M059J (cell line): ENCODE measurements at places on chromosomes 4 and X.

DNA sequence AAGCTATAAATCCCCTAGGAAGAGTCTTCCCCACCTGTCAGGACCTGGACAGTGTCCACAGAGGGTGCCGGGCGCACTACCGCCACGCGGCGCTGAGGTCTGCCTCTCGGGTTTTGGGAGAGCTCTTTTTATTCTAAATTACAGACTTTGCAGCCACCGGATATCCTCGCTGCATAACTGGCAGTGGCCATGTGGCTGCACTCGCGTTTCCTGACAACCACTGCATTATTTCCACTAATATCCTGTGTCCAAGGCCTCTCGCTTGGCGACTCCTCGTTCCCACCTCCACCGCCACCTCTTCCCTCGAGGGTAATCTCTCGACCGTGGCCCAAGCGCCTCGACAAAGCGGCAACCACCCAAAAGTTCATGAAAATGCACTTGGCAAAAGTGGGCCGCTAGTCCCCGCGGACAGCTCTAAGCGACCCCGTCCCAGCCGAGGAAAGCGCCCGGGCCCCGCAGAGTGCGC is 512 bp upstream of the TMEM131L start:
- DNase-seq: peak; percentile 67

DNA sequence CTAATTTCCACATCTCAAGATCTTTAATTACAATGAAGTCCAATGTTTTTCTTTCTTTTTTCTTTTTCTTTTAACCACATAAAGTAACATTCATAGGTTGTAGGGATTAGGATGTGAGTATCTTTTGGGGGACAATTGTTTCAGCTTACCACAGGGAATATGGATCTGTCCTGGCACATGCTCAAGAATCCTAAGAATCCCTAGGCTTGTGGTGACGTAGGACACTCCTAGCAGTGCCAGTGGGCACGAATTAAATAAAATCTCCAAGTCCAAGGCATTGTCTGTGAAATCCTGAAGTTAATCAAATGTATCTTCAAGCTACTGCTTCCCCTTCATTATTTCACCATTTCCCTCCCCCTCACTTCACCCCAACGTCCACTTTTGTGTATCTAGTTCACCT is 2.6 kb upstream of the LAS1L start:
- DNase-seq: peak; percentile 59

DNA sequence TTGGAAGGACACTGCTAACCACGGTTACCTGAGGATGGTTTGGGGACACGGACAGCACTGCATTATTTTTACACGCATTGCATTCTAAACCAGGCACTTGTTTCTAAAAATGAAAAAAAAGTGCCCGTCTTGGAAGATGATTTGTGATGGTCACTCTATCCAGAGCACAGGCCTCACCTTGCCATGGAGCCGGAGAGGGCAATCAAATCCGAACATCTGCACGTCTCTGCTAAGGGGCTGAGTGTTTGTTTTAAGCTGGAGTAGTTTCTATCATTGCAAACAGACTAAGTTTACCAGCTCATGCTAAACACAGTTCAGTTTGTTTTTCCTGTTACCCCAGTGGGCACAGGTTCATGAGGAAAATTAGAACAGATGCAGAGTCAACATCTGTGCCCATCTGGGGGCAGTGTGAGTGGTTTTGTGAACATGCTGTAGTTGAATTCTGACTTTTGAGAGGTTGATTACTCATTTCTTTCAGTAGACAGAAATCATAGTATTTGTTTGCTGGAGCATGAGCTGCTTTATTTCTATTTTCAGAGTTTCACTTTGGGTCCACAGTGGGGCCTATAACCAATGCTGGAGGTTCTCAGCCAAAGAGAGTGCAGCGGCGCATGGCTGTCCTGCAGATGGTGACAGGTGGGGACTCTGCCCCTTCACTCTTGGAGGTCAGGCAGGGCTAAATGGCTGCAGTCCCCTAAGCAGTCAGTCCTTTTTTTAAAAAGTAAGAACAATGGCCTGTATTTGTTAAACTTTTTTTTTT is 65.4 kb upstream of the ENPP6 start:
- no peak for DNase-seq

- no peak for DNase-seq
Measured at GRCh38 chr4:15500701-15501100, 31.0 kb downstream of the CC2D2A start.

- DNase-seq: no peak
Measured at GRCh38 chr4:98482503-98482846, 175.9 kb downstream of the TSPAN5 start.

GRCh38 chr4:142242156-142242555 is 603.9 kb downstream of the INPP4B start:
- no peak for DNase-seq

- peak; percentile 72 for DNase-seq
Measured at GRCh38 chrX:24647257-24648058, at the start of gene PCYT1B. Gene PCYT1B, minus strand, starts transcription at chrX:24647347. Its CDS starts 242 bp downstream, at chrX:24647105.

DNA sequence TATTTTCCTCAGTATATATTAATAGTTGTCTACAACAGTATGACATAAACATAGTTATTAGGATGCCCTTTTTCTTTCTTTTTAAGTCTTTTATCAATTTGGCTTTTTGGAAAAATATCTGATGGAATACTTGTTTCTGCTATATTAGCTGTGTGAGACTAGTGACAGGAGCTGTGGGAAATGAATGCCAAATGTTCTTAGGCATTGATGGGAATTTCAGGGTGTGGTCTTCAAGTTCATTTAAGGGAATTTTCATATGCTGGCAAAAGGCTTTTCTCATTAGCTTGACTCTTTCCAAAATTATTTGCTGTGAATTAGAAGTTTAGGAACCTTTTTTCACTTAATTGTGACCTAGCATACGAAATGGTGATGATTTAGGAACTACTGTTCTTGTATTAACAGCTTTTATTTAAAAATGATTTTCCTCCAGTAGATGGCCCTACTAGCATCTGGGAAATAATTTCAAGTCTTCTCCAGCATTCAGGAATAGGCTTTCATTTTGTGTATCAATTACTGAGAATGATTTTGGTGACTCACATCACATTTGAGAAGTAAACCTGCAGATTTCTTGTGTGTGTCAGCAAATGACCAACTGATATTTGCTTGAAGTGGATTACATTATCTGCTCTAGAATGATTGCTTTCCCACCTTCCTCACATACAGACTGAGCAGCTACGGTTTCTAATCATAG is 70.9 kb downstream of the HTT start:
- DNase-seq: peak; percentile 13

DNA sequence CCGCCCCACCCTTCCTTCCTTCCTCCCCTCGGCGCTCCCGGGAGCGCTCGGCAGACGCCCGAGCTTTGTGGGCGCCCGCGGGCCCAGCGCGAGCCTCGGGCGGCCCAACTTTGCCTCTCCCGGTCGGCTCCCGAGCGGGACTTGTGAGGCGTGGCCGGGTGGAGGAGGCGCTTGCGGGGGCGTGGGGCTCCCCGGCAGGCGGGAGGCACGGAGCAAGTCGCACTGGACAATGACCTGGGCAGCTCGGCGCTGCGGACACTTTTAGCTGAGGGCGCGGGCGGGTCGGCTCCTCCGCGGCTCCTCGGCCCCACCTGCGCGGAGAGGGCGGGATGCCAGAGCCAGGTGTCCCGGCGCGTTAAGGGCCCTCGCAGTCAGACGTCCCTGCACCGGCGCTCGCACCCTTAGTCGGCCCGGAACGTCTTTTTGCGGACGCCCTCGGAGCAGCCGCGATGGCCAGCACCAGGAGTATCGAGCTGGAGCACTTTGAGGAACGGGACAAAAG is 385 bp downstream of the DCLK2 start:
- DNase-seq: peak; percentile 59

GRCh38 chr4:140100771-140101170 is 53.2 kb downstream of the MAML3 start:
- DNase-seq: peak; percentile 42

- no peak for DNase-seq
Measured at GRCh38 chr4:78687818-78688217, 88.3 kb upstream of the BMP2K start.

GRCh38 chrX:68249401-68249831 is 183.9 kb downstream of the OPHN1 start:
- no peak for DNase-seq

GRCh38 chrX:102930990-102931756 is 5.9 kb upstream of the RAB40AL start:
- DNase-seq: peak; percentile 17

DNA sequence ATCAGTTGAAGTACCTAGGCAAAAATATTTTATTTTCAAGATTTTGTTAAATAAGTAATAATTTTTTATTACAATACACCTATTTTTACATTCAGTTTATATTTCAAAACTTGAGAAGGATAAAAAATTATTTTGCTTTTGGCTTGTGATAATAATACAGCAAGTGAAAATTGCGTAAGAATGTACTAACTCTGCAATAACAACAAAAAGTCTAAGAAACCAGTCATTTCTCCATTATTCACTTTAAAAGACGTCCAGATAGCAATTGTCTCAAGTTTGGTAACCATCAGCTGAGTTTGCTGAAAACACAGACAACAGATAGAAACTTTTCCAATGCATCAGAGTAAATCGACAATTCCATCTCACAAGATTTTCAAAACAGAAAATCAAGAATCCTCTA is 12.1 kb downstream of the CXCL8 start:
- no peak for DNase-seq

DNA sequence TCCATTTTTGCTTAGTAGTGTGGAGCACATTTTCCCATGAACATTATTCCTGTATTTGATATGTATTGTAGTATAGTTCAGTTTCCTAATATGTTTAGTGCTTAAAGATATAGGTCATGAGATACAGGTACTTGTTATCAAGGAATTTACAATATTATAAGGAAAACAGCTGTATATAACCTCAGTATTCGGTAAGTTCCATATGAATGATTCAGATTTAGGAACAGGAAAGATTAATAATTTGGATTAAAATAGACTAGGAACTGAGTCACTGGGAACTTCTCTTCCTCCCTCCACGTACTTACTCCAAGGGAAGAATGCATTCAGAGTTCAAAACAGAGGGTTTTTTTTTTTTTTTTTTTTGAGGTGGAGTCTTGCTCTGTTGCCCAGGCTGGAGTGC is 20.0 kb downstream of the DIAPH2 start:
- DNase-seq: no peak

DNA sequence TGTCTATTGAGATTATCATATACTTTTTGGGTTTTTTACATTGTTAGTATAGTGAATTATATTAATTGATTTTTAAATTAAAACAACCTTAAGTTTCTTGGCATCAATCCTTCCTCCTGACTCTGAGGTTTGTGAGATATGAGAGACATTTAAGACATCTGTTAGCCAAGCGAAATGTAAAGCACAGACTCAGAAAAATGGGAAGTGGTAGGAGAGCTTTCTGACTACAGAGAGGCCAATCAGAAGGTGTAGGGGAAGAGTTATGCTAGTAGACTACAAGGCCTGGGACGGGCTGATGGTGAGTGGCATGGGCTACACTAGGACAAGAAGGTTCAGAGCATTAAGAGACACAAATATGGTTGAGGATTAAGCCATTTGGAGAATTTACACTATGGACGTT is 255.4 kb downstream of the PRDM5 start:
- no peak for DNase-seq

DNA sequence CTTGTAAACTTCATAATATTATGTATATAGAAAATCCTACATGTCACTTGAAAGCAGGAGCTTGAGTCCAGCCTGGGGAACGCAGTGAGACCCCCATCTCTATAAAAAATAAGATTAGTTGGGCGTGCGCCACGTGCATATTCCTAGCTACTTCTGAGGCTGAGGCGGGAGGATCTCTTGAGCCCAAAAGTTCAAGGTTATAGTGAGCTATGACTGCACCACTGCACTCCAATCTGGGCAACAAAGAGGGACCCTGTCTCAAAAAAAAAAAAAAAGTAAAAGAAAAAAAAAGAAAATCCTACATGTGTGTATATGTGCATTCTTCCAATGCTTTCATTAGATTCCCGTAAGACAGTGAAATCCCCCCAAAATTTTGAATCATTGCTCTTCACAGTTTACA is 1.7 kb downstream of the SEC31A start:
- DNase-seq: no peak

GRCh38 chr4:5200513-5200912 is 149.2 kb downstream of the STK32B start:
- DNase-seq: no peak

DNA sequence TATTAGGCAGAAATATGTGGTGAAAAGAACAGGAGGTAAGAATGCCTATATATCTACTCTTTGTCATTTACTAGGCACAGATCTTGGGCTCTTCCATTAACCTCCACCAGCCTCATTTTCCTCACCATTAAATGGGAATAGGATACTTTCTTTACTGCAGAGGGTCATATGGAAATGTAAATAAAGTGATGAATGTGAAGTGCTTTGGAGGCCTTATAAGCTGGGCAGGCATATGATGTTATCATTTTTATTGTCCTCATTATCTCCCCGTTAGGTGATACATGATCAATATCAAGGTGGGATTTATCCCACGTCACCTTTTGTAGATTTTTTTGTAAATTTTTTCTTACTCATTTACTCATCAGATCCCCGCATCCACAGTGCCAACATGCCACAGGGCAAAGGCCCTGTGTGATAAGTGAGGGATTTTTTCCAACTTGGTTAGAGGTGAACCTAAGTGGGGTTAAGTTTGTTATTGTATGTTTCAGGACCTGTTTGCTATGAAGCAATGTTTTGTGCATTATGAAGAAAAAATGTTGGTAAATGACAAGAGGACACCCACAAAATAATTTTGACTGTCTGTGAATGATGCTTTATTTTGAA is 107.8 kb downstream of the SLC4A4 start:
- DNase-seq: no peak

- DNase-seq: no peak
Measured at GRCh38 chrX:133285341-133285740, 67.2 kb upstream of the TFDP3 start.

GRCh38 chrX:11670316-11670715 is 4.6 kb upstream of the ARHGAP6 start:
- no peak for DNase-seq

- DNase-seq: no peak
Measured at GRCh38 chr4:70187216-70187615, 8.3 kb upstream of the ODAM start.

DNA sequence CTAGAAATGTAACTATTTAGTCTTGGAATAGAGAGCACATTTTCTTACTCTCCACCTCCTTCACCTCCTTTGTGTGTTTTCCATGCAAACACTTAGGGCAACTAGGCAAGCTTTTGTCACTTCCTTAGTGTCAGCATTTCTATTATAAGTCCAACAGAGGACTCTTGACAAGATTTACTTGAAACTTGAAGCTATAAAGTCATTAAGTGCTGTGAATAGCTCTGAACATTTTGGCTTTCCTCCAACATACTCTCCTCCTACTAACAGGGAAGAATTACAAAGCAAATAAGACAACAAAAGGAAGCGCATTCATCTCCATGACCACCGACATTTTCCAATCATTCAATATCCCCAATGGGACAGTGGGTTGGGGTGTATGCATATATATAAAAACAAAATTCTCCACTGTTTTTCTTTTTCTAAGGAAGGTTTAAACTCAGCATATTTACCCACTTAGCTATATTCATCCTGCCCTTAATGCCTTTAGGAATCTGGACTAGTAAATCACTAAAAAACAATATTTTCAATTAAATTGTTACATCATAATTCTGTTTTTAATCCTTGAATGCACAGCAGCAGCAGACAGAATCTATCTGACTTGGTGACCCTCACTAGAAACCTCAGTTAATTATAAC is 264.6 kb downstream of the SNCA start:
- no peak for DNase-seq

GRCh38 chrX:77622672-77623071 is 163.3 kb downstream of the ATRX start:
- DNase-seq: no peak

- DNase-seq: no peak
Measured at GRCh38 chr4:1654216-1654955, 29.7 kb downstream of the FAM53A start.

- DNase-seq: no peak
Measured at GRCh38 chr4:149741186-149741831, 74.3 kb downstream of the IQCM start.
